Heart left ventricle (tissue), 16 donors: ENCODE measurements at places on chromosomes 12 and 14. TPM values are rescaled to one million over a fixed set of nuclear protein-coding genes. Genes with fewer than 3 reads are reported as not detected.
A peak's percentile ranks its signal among the peaks of the same experiment; 100 is the strongest.

DNA sequence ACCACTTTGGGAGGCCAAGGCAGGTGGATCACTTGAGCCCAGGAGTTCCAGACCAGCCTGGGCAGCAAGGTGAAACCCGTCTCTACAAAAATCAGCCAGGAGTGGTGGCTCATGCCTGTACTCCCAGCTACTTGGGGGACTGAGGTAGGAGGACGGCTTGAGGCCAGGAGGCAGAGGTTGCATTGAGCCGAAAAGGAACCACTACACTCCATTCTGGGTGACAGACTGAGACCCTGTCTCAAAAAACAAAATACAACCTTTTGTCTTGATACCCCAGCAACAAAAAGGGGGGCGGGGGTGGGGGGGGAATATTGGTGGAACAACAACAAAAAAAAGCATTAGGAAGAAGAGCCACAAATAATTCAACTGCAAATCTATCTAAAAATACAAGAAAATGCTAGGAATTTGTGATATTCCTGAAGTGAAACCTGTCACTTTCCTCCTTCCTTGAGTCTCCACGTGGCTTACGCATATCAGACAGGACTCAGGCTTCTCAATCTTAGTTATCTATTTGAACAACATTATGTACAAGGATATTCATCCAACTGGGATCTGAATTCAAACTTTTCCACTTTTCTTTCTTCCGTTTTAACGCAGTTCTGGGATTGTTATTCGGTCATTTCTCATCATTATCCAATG lies 1.3 kb downstream of the R3HDM2 start:
- peaks cover 10% of the 10 kb centered on the region for H3K4me1 ChIP-seq
- no peak for DNase-seq
- peak overlapping the region; percentile 82 for H3K4me3 ChIP-seq
- H3K27ac ChIP-seq: peak overlapping the region; percentile 99
- H3K27me3 ChIP-seq: no peaks in the 10 kb centered on the region

B4GALNT3 gene
- 34.6 TPM for polyA plus RNA-seq

DNA sequence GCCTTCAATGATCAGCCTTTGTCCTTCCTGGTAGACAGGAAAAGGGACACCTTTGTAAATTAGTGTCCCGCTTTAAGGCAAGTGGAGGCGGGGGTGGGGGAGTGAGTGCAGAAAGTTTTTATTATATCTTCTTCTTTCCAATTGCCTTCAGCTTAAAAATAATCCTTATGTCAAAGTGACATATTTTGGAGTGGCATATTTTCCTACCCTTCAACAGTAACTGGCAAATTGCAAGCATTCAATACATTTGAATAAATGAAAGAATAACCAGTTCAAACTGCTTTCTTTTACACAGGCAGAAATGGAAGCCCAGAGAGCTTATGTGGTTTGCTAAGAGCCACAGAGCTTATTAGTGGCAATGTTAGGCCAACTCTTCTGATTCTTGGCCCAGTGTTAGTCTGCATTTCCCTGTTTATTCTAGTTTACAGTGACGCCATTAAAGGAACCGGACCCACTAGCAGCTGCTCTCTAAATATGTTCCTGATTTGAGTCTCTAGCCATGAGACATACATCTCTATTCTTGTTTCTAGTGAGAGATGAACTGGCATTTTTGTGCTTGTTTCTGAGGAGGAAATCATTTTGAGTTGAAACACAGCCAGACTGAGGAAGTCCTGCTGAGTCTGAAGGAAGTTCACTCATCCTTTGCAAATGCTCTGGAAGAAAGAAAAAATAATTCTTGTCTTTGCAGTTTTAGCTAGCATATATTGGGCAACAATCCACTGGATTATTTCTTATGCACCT lies 468.7 kb downstream of the NOVA1 start:
- H3K27me3 ChIP-seq: no peaks in the 10 kb centered on the region
- no peak overlapping the region for H3K27ac ChIP-seq
- DNase-seq: no peak
- no peak overlapping the region for H3K4me3 ChIP-seq

- no peak for DNase-seq
- H3K4me1 ChIP-seq: no peaks in the 10 kb centered on the region
- no peaks in the 10 kb centered on the region for H3K27me3 ChIP-seq
- no peak overlapping the region for H3K27ac ChIP-seq
- no peaks in the 10 kb centered on the region for H3K36me3 ChIP-seq
- H3K4me3 ChIP-seq: no peak overlapping the region
These were observed 481.1 kb upstream of the DCN start for GRCh38 chr12:91663744-91664143.
